ENCODE measurements at places on chromosomes 11 and 22. TPM values are rescaled to one million over a fixed set of nuclear protein-coding genes. Genes with fewer than 3 reads are reported as not detected.

DNA sequence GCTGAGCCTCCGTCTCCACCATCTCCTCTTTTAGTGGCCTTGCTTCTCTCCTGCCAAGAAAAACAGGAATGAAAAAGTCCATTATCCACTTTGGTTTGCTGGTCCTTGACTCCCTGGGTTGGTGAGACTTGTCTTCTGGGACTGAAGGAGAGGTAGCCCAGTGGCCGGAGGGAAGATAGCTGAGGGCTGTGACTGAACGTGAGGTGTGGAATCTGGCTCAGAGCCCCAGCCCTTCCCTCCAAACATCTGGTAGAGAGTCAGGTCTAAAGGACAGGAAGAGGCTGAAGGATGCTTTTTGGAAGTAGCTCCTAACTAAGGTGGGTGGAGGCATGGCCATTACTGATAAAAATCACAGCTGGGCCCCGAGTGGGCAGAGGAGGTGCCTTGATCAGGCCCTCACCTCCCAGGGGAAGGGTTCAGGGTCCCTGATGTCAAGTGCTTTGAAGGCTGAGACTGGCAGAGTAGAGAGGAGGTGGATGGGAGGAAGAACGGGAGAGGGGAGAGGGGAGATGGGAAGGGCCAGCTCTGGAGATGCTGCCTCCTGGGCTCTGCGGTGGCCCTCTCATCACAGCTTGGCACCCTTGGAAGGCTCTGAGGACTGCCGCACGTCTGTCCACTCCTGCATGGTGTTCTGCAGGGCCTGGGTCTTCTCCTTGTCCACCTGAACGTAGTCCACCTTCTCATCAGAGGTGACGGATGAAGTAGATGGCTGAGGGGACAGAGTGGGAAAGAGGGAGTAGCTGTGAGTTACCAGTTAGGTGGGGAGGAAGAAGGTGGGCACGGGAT, 30.2 kb downstream of the USP35 start:
- DNase-seq, result no peak

- no peak for DNase-seq
These were observed 89.0 kb downstream of the RELT start for GRCh38 chr11:73465023-73465675.

Gene RAB39A
- total RNA-seq, result 2.2 TPM

GRCh38 chr22:49075150-49075549, 752.5 kb downstream of the BRD1 start:
- no peak for DNase-seq

Gene DEPDC7
- 6.5 TPM for total RNA-seq

GRCh38 chr11:73386016-73386415, 9.8 kb downstream of the RELT start:
- peak; percentile 69 for DNase-seq

DNA sequence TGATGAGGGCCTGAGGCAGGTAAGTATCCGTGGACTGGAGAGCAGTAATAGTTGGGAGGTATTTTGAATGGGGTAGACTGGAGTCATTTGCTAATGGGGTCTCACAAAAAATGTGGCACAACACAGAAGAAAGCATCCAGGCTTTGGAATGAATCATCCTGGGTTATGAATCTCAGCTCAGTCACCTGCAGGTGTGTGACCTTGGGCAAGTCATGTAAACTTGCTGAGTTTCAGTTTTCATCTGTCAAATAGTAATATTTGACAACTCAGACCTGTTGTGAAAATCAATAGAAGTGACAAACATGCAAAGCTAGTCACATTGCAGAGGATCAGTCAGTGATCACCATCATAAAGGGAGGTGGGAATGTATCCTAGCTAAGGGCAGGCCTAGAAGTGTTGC, 232.0 kb upstream of the TENM4 start:
- DNase-seq, result no peak

- no peak for DNase-seq
These were observed 90.7 kb downstream of the MORC2 start for GRCh38 chr22:30877662-30878515.

GRCh38 chr11:15291885-15292284, 177.2 kb downstream of the INSC start:
- DNase-seq, result no peak

DNA sequence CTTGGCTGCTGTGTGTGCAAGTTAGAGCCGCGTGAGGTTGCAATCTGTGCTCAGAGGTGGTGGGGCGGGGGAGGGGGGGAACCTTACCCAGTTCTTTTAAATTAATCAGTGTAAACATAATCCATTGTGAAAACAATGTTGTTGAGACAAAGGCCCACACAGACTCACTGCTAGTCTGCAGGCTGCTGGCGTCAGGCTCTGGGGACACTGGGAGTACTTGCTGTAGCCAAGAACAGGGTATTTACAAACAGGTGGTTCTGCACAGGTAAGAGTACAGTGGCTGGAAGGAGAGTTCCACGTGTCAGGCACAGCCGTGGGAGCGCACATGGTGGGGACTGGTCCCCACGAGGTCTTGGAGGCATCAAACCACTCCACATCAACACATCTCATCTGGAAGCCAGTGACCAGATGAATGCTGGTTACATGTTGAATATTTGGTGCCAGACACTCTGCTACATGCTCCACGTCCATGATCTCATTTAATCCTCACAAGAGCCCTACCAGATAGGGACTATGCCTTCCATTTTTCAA, 27.4 kb downstream of the SCUBE1 start:
- DNase-seq, result no peak

- DNase-seq, result no peak
These were observed 66.4 kb downstream of the LRRC32 start for GRCh38 chr11:76604081-76604625.

DNA sequence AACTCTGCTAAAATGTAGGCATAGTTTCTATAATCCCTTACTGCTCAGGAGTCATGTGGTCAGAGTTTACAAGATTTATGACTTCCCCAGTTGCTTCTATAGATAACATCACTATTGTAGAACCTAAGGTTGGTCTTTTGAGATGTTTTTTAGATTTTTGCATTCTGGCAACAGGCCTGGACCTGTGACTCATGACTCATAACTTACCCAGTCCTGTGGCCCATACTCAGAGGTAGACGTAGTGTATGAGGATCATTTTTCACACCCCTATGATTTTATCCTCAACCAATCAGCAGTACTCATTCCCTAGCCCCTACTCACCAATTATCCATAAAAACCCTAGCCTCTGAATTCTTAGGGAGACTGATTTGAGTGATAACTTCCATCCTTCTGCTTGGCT, 384.4 kb upstream of the DDI1 start:
- no peak for DNase-seq

DNA sequence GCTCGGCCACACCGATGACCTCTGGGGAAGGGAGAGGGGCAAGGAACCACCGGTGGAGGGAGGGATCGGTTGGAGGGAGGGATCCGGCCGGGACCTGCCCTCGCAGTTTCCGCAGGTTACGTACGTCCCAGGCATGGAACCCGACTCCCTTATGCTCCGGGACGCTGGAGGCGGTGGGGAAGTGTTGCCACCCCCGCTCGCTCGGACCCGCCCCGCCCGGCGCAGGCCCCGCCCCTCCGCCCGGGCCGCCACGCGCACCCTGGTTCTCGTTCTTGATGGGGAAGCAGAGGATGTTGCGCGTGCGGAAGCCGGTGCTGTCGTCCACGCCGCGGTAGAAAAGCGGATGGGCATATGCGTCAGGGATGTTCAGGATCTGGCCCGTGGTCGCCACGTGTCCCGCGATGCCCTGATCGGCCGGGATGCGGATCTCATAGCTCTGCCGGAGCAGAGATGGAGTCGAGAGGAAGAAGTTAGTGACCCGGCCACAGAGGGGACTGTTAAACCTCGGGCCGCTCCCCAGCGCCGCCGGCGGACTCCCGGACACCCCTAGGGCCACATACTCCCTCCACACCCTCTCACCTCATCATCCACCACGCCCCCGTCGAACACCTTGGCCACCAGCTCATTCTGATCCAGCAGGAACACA, 89.8 kb downstream of the PDE2A start:
- DNase-seq, result peak; percentile 25

Gene LMNTD2
- total RNA-seq, result 0.48 TPM

Gene RASSF10
- total RNA-seq, result 2.6 TPM

Gene PRDX5
- 152 TPM for total RNA-seq

Gene MYRF
- 14.2 TPM for total RNA-seq

- no peak for DNase-seq
These were observed 9.3 kb downstream of the CD44 start for GRCh38 chr11:35148163-35148837.

- DNase-seq, result peak; percentile 38
These were observed 752 bp downstream of the POU2AF1 start for GRCh38 chr11:111378185-111378860.

DNA sequence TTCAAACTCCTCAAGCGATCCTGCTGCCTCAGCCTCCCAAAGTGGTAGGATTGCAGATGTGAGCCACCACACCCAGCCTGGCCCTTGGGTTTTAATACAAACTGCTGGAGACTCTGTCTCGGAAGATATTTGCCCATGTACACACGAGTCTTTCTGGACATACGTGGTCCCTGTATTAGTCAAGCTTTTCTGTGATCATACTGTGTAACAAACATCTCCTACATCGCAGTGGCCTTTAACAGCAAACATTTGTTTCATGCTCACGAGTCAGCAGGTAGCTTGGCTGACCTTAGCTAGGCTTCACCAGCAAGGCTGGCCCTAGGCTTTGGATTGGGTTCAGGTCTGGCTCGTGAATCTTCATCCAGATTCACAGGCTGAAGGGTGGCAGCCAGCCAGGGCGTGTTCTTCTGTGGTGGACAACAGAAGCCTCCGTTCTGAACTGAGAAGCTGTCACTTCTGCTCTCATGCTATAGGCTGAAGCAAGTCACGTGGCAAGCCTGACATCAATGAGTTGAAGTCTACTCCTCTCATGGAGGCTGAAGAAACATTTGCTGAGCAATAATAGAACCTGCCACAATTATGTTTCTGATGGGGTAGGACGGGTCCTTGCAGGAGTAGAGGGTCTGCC, 8.8 kb downstream of the KIAA1671 start:
- no peak for DNase-seq

Gene OR52A1
- 2.6 TPM for total RNA-seq

Gene TSSK2
- total RNA-seq, result 1.4 TPM

GRCh38 chr11:614623-615503, 887 bp downstream of the IRF7 start:
- no peak for DNase-seq

DNA sequence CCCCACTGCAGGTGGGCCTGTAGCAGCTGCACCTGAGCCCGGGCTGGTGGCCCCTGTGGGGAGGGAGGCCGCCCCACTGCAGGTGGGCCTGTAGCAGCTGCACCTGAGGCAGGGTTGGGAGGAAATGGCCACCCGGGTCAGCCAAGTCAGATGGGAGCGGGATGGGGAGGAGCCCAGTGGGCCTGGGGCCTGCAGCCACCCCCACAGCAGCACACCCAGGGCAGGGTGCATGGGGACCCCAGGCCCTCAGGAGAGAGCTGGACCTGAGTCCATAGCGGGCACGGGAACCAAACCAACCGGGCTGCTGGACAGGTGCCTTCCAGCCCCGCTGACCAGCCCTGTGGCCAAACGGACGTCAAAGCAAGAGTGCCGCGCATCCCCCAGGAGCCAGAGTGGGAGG, 61.7 kb downstream of the BRD1 start:
- DNase-seq, result no peak

- DNase-seq, result no peak
These were observed 63.2 kb downstream of the PACS1 start for GRCh38 chr11:66133216-66133775.

Measured in umbilical cord (tissue), 2 donors.